ENCODE measurements at places on chromosomes 7 and 10.

- no peak for DNase-seq
Observed at GRCh38 chr7:37411444-37412034, 37.1 kb downstream of the ELMO1 start.

GRCh38 chr10:11468126-11468742 lies 143.2 kb downstream of the USP6NL start:
- no peak for DNase-seq

DNA sequence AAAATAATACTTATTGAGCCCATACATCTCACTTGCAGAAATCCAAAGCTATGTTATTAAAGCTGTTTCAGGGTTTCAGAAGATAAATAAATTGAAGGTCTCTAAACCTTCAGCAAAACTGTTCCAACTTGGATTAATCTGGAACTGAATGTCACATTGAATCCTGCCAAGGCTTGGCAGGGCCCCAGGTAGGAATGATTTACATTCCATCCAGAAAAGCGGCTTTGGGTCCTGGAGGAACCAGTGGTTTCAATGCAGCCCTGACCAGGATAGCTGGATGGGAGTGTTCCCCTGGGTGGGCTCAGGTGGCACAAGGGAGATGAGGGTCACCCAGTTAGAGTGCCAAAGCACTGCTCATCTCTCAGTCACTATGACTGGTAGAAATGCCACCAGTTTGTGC lies 37.0 kb upstream of the TMEM72 start:
- DNase-seq = no peak

- no peak for DNase-seq
Observed at GRCh38 chr10:120012131-120012400, 119.5 kb downstream of the SEC23IP start.

GRCh38 chr7:882336-883035 lies 6.1 kb downstream of the GET4 start:
- DNase-seq = no peak

DNA sequence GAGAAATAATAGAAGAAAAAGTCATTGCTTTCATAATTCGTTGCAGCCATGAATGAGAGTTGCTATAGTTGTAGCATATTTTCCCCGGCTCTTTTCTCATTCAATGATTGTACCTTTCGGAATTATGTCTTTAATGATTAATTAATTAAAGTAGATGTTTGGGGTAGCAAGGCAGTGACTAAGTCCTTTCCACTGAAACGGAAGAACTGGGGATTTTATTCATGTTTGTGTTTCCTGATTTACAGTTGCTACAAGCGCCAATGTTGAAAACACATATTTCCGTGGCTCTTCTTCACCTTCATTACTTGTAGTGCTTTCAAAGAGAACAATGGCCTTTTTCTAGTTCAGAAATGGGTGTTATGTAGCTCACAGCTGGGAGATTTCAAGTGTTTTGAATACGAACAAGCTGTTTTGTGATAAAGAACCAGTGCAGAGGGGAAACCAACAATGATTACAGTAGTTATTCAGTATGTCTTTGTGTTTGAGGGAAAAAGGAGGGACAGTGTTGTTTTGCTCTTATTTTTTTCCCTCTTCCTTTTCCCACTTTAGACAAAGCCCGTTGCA lies 153.5 kb downstream of the NSUN6 start:
- DNase-seq = no peak

DNA sequence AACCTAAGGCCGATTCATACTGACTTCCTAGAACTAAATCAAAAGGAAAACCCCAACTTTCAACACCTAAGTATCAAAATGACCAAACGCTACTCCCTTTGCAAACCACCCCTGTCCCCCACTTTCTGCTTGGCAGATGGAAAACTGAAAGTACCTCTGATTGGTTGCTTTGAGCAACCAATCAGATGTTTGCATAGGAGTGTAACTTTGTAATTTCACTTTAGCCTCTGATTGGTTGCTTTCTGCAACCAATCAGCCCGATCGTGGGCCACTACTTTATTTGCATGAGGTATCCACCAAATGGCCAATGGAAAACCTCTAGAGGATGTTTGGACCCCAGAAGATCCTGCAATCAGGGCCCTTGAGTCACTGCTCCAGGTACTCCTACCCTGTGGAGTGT lies 12.3 kb upstream of the SNX10 start:
- no peak for DNase-seq

GRCh38 chr10:112802411-112803022 lies 147.5 kb upstream of the TCF7L2 start:
- DNase-seq = no peak

GRCh38 chr10:98045785-98046389 lies 15.5 kb upstream of the CRTAC1 start:
- peak; percentile 67 for DNase-seq

GRCh38 chr10:109588259-109588658 lies 335.1 kb downstream of the XPNPEP1 start:
- no peak for DNase-seq

DNA sequence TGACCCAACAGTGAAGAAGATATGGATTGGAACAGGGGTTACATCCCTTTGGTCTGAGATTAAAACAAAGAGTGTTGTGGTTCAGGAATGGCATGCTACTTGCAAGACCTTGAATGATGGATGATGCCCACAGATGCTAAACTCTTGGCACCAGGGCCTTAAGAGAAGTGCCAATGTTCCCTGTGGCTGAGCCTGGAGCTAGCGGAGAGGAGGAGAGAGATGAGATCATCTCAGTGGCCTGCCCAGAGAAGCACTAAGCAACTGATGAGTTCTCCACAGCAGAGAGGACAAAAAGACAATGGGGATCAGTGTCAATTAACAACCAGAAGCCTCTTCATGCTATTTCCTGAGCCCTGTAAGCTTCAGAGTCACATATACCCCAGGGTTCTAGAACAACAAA lies 97.8 kb downstream of the ELAPOR2 start:
- DNase-seq = no peak

DNA sequence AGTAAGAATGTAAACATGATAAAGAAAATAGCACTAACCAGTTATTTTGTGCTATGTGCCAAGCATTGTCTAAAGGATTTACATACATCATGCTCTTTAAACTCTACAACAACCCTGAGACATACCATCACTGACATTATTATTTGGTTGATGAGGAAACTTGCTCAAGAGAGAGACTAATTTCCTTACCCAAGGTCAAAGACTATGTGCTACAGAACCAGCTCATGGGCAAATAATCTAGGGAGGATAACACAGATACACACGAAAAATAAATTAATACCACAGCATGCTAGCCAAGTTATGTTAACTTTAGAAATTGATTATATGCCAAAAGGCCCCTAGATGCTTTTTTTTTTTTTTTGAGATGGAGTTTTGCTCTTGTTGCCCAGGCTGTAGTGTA lies 2.7 kb downstream of the ANKRD16 start:
- no peak for DNase-seq

- DNase-seq = no peak
Observed at GRCh38 chr7:30433082-30433481, 45.5 kb downstream of the NOD1 start.

DNA sequence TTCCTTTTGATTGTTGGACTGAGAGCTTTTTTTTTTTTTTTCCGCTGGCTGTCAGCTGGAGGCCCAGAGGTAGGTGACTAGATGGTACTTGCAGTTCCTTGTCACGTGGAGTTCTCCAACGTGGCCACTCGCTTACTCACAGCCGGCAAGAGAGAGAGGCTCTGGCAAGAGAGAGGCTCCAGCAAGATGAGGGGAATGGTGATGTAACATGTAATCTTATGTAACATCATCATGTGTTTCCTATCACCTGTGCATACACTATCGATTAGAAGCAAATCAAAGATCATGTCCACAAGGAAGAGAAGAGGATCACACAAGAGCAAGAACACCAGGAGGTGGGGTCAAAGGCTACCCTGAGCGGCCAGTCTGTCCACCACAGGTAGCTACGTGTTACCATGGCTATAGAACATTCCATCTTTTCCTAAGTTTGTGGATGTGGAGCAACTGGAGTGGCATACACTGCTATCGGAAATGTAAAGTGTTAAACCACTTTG lies 4.0 kb upstream of the BORCS7 start:
- DNase-seq = no peak

GRCh38 chr7:34840176-34840785 lies 182.3 kb downstream of the NPSR1 start:
- no peak for DNase-seq

GRCh38 chr7:41574377-41574776 lies 128.5 kb downstream of the INHBA start:
- no peak for DNase-seq

DNA sequence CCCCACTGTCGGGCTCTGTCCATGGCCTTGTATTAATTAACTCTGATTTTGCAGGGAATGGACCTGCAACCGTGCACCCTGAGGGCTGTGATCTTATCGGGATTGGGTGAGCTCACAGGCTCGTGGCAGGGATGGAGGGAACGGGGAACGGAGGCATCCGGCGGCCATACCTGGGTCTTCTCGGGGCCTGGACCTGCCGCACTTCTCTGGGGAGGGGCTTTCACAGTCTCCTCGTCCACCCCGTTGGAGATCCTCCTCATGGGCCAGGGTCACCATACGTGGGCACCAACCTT lies 57.5 kb upstream of the SHH start:
- no peak for DNase-seq

DNA sequence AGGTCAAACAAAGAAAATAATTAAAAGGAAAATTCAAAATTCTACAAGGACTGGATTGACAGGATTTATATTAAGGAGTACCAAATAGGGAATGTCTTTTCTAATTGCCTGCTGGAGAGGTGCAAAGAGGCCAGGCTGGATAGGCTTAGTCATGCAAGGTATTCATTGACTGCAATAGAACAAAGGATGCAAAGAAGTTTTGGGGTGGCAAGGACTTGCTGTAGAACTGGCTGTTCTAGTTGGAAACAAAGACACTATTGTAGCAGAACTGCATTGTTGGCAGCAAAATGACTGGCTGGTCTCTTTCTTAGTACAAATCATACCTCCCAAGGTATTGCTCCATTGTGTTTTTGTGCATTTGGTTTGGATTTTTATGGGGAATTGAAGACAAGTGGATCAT lies 10.1 kb downstream of the ITGB8 start:
- no peak for DNase-seq

All from SHP77 (cell line).